ENCODE measurements at places on chromosomes 5 and 9.

DNA sequence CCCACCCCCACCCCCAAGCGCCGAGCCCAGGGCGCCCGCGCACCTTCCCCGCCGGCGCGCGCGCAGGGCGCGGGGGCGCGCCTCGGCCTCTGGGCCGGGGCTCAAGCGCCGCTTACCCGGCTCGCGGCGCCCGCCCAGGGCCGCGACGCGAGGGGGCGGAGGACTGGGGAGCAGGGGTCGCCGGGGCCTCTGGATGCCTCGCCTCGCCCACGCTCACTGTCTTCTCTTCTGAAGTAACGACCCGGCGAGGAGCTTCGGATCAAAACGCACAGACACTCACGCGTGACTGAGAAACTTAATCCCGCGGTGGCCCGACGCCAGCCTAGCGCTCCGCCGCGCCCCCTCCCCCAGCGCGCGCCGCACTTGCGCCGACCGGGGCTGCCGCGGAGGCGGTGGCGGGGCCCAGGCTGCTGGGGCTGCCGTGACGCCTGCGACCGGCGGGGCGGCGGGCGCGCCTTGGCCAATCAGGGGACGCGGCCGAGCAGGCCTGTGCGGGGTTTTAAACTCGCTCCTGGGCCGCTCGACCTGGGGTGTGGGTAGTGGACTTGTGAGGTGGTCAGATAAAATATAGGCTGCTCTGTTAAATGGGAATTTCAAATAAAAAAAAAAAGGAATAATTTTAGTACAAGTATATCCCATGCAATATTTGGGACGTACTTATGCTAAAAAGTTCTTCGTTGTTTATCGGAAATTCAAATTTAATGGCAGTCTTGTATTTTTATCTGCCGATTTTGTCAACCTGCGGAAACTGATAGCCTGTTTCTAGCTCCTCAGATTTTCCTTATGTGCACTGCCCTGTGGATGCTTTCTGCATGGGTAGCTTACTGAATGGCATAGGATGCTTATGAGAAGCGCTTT is at the start of gene MPDZ:
Gene MPDZ (minus strand): TSS at position 409 of the 858 bp plus-strand sequence. CDS start 29,377 bp downstream, outside the sequence.
- DNase-seq: peak; percentile 76

DNA sequence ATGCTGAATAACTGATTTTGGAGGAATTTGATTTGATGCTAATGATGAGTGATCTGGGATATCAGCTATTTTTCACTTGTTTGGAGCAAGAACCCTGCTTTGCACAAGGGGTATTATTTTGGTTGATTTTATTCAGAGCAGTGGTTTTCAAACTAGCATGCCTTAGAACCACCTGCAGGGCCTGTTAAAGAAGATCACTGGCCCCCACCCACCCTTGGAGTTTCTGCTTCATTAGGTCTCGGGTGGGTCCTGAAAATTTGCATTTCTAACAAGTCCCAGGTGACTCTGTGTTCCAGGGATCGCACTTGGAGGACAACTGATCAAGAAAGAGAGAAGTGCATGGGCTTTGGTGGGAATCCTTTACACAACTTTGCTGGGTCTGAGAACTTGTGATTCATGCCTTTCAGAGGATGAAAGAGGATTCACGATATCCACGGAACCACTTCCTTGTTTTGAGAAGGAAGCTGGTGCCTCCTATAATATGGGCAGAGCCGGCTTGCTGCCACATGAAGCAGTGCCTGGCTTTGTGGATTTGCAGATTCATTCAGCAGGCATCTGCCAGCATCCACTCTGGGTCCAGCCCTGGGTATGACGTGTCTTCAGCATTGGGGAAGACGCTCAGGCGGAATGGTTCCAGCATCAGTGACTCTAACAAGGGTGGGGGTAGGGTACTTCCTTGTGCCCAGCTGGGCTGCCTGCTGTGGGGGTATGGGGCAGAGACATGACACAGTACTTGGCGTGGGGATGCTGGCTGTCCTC is 106.6 kb upstream of the PITX1 start:
- no peak for DNase-seq

GRCh38 chr9:29332789-29333188 is 1759.5 kb upstream of the C9orf72 start:
- no peak for DNase-seq

DNA sequence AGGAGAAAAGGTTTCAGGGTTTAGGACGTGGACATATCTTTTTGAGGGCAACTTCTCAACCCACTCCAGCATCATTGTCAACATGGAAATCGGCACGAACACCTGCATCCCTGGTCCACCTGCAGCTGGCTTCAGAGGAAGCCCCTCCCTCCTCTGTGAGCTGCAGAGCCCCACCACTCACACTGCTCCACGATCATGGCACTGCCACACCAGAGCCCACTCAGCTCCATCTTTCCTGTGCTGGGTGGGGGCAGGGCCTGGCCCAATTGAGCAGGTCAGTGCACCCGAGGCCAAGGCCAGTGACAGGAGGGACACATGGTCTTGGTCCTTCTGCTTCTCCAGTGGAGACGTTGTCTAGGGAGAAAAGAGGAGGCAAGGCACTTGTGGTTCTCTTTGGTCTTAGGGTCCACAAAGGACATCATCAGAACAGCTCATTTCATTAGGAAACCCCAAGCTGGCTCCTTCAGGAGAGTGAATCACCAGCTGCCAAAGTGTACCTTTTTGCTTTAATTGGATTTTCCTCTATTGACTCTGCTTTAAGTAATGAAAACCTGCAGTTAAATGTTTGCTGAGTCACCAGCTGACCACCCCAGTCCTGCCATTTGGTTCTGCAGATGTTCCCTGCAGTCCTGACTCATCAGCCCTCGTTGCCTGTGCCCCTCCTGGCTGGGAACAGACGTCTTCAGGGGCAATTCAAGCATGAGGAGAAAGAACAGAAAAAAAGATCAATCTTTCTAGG is 56.2 kb downstream of the UBE2QL1 start:
- no peak for DNase-seq

- DNase-seq: no peak
Measured at GRCh38 chr9:4301296-4301695, 1.4 kb upstream of the GLIS3 start.

All from GM23338 (cell line).